Panc1 (cell line): ENCODE measurements at places on chromosomes 4 and X. TPM values are rescaled to one million over a fixed set of nuclear protein-coding genes. Genes with fewer than 3 reads are reported as not detected.

DNA sequence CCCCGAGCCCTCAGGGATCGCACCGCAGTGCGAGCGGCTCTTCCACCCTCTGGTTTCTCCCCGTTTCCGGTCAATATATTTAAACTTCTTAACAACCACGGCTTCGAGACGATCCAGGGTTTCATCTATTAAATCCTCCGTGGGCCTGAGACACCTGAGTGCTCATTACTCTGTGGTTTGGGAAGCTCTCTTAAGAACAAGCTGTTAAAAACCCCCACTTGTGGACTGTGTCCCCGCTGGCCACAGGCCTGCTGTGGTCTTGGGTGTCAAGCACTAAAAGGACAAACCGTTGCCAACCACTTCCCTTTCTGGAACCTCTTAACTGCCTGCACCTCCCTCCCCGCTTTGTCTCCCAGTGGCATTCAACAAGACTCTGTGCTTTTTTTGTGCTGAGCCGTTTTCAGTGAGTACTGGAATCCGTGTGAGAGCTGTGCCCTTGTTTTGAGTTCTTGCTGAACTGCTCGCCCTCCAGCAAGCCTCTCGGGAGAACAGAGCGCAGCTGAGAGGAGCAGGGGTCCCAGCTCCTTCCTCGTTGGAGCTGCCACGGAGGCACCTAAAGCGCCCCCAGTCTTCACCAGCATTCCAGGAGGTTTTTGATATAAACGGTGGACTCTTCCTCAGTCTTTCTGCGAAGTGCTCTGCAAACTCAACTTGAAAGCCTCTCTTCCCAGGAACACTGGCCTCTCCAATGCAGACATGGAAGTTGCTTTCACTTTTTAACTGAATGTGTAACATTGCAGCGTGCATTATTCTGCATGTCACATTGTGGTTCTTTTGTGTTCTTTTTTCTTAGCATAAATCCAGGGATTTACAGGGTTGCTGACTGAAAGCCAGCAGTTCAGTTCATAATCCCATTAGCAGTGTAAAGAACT lies 691 bp upstream of the IGFBP7 start:
- no peak for DNase-seq

GRCh38 chr4:5357870-5358269 lies 306.6 kb downstream of the STK32B start:
- no peak for DNase-seq

The CLGN gene
- 5.4 TPM for total RNA-seq

- no peak for DNase-seq
Observed at GRCh38 chr4:13524504-13525243, 19.6 kb downstream of the NKX3-2 start.

The ZMAT1 gene
- total RNA-seq: 5.7 TPM

DNA sequence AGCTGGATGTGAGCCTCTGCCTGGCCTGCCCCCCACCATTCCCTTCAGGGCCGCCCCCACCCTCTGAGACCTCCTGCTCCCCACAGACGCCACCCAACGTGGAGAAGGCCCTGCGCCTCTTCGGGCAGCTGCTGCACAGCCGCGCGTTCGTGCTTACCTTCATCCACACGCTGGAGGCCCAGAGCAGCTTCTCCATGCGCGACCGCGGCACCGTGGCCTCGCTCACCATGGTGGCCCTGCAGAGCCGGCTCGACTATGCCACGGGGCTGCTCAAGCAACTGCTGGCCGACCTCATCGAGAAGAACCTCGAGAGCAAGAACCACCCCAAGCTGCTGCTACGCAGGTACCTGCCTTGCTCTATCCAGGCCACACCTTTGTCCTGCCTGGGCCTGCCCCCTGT lies 10.1 kb downstream of the PLXNA3 start:
- no peak for DNase-seq

DNA sequence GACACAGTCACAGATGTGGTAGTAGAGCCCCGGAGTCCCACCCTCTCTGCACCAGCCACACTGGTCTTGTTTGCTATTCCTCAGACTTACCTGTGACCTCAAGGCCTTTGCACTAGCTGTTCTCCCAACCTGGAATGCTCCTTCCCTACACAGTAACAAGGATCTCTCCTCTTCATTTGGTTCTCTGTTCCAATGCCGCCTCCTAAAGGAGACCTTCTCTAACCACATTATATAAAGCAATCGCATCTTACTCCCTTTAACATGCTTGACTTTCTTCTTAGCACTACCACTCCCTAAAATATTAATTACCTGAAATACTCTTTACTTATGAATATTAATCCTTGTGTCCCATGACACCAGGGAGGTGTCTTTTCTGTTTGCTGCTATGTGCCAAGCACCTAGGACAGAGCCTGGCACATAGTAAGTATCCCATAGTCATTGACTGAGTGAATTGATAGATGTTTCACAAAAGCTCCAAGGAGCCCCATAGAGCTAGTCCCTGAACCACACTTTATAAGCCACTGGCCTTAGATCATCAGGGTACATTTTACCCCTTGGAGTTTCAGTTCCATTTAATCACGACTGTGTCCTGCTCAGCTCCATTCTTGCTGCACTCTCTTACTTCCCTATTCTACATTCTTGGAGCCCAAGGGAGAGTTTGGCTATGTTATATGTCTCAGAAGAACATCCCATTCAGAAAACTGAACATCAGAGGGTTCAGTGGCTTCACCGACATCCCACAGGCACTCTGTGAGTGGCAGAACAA lies 312.7 kb downstream of the RAB28 start:
- no peak for DNase-seq

The MAGEA2B gene
- total RNA-seq: not detected

DNA sequence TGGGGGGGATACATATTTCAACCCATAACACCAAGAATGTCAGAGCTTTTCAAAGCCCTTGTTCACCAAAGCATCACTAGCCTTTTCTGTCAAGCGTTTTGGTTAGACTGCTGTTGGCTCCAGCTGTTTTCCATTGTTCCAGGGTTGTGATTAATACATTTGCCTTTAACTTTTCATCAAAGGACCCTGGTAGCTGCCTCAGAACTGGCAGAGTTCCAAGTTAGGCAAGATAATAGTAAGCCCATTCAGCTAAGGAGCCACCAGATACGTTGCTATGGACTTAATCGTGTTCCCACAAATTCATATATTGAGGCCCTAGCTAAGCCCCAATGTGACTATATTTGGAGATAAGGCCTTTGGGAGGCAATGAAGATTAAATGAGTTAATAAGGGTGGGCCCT lies 37.1 kb downstream of the ENOPH1 start:
- DNase-seq: no peak

DNA sequence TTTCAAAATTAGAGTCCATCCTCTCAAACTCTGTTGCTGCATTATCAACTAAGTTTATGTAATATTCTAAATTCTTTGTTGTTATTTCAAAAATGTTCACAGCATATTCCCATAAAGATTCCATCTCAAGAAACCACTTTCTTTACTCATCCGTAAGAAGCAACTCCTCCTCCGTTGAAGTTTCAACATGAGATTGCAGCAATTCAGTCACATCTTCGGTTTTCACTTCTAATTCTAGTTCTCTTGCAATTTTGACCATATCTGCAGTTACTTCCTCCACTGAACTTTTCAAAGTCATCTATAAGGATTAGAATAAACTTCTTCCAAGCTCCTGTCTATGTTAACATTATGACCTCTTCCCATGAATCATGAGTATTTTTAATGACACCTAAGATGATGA lies 216.6 kb upstream of the SLC7A11 start:
- no peak for DNase-seq

GRCh38 chr4:162841753-162842152 lies 324.9 kb downstream of the NAF1 start:
- DNase-seq: no peak

The RPS6KA6 gene
- total RNA-seq: 0.05 TPM
